Upper lobe of left lung (tissue), 6 donors: ENCODE measurements at places on chromosomes 4 and X.

DNA sequence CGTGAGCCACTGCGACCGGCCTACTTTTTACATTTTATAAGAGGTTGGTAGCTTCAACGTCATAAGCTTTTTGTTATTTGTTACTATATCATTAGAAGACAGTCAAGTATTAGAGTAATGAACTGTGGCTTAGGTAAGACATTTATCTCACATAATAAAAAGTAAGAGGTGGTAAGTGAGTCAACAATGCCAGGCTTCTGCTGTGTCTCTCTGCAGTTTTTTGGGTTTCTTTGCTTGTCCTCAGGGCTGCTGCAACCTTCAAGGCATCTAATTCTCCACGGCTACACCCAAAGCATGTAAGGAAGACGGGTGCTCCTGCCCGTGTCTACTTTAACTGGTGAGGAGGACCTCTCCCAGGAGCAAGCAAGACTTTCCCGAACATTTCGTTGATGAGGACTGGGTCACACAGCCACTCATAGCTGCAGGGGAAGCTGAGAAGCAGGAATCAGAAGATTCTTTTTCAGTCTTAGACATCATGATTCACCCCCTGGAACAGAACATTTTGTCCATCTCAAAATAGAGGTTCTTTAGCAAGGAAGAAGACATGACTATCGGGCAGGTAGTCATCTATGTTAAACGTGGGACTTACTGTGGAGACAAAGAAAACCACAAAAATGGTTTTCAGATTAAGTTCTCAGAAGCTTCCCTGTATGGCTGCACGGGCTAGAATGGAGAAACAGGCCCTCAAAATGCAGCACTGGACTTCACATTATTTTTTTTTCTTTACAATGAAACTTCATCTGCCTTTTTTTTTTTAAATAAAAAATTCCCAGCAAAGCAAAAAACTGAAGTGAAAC, 13.0 kb upstream of the RHOH start:
- DNase-seq: no peak

DNA sequence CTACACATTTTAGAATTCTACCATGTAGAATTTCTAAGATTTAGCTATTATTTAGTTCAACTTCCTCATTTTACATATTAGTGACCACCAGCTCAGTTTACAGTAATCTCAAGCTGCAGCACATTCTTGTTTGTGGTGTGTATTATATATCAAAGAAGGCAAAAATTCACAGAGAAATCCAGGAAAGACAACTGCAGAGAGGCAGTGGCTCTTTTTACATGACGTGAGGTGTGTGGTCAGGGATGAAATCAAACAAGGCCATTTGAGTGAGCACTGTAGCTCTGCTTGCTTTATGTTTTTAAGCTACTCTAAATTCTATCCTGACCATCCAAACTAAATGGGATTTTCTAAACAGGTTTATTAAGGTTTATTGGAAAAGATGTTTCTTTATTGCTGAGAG, 71.1 kb downstream of the COL25A1 start:
- DNase-seq: no peak

- DNase-seq: no peak
Observed at GRCh38 chr4:82360298-82361177, 13.3 kb downstream of the HNRNPD start.

GRCh38 chrX:104482757-104483156, 83.2 kb upstream of the IL1RAPL2 start:
- DNase-seq: no peak

GRCh38 chr4:108480881-108481280, 139.5 kb upstream of the RPL34 start:
- no peak for DNase-seq

DNA sequence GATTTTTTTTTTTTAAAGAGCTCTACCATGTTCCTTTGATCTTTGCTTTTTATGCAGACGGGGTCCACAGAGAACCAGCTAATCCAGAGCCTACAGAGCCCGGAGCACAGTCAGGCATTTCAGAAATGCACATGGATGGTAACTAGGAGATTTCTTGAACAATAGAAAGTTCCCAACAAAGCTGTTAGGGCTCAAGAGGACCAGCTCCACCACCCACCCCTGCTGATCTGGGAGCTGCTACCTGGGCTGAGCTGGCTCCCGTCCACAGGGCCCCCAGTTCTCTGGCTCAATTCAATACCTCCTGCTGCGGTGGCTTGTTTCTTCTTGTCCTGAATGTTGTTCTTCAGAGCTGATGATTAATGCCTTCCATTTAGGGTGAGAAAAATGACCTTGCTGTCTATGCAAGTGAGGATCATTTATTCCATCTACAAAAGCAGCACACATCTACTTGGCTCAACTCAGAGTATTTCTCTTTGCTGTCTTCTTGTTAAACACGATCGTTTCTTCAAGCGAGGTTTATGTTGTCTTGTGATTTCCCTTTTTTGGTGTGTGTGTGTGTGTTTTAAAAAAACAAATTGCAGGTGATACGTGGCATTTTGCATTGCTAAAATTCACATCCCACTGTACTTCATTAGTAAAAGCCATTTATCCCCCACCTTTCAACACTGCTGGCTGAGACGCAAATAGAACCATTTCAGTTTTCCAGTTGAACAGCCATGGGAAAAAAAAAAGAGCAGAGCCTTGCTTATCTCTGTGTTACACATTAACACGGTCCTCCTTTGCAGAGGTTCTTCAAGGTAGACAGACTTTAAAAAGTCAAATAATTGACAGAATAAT, 31.3 kb downstream of the IGFBP7 start:
- DNase-seq: no peak

GRCh38 chrX:10453945-10454344, 166.4 kb downstream of the MID1 start:
- DNase-seq: no peak

- no peak for DNase-seq
Observed at GRCh38 chrX:66635360-66635759, 3.5 kb downstream of the EDA2R start.

- DNase-seq: no peak
Observed at GRCh38 chr4:80931631-80932081, 98.9 kb upstream of the BMP3 start.

DNA sequence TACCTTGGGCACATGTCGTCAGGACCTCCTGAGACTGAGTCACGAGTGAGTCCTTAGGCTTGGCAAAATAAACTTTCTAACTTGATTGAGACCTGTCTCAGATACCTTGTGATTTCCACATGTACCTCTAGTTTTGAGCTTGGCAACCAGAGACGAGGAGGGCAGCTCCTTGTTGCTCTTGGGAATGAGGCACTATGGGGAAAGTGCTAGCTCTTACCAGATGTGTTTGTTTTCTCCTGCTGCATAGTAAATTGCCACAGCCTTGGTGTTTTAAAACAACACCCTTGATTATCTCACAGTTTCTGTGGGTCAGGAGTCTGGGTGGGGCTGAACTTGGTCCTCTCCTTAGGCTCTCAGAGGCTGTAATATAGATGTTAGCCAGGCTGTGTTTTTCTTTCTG, 59.1 kb upstream of the MAML3 start:
- DNase-seq: no peak

DNA sequence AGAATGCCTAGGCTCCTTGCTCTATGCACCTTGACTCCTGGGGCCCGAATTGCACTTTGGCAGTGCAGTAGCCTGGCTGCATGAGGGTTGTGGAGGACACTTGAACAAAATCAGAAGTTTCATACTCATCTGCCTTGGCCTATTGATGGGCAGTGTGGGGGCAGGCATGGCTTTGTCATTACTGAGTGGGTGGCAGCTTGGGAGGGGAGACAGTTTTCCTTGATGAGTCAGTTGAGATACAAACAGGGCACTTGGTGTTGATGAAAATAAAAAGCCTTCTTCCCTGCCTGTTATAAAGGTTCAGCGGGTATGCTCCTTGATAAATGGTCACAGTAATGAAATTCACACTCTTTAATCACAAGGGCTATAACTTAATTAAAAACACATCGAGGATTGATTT, 126.8 kb upstream of the MAMLD1 start:
- no peak for DNase-seq

GRCh38 chr4:42395595-42395994, 1.7 kb upstream of the SHISA3 start:
- DNase-seq: no peak

- no peak for DNase-seq
Observed at GRCh38 chr4:85815796-85816459, 341.0 kb downstream of the ARHGAP24 start.

- DNase-seq: no peak
Observed at GRCh38 chrX:20032201-20032600, 41.3 kb upstream of the BCLAF3 start.

- DNase-seq: no peak
Observed at GRCh38 chr4:7161721-7162214, 30.6 kb upstream of the SORCS2 start.

DNA sequence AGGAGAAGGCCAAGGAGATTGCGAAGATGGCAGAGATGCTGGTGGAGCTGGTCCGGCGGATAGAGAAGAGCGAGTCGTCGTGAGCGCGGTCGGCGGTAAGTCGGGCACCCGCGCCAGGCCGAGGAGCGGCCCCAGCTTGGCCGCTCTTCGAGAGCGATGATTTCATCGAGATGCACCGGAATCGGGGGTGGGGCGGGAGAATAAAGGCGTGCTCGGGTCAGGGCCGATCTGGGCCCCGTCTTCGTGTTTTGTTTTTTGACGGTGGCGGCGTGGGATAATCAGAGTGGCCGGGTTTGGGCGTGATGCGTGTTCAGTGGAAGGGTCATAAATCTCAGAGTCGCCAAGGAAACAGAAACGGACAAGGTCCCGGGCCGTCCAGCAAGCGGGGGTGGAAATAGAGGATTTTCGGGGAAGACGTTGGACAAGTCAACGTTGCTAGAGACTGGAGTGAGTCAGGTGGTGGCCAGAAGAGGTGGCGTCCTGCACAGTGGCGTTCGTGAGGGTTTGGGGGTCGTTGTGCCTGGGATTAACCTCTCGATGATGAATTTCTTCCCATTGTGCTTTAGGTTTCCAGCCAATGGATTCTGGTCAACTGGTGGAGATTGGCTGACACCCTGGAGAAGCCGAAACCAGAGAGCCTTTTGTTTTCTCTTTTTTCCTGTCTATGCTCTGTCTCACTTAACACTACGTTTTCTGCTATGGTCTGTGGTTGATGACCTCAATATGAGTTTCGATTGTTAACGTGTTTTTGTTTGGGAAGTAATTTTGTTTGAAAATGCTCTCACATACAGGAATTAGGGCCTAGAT, 882 bp downstream of the MRFAP1 start:
- no peak for DNase-seq

GRCh38 chrX:153411255-153411987, at the start of gene ZFP92:
ZFP92 (plus strand) TSS chrX:153411472; CDS start chrX:153418323, 6,851 bp downstream.
- DNase-seq: peak; percentile 36

DNA sequence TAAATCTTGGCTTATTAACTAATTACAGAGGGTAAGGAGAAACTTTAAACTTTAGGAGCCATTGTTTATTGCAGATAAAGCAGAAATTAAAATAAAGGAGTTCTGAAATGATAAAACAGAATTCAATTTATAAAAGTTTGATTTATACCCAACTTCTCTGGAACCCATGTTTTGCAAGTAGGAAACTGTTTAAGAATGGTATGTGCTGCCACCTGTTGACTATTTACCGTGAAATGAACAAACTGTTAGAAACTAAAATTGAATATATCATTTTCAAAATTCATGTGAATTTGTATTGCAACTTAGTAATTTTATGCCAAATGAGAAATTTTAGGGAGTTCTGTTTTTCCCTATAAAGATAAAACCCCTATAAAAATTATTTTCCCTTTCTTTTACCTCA, 11.0 kb upstream of the TBC1D8B start:
- no peak for DNase-seq

DNA sequence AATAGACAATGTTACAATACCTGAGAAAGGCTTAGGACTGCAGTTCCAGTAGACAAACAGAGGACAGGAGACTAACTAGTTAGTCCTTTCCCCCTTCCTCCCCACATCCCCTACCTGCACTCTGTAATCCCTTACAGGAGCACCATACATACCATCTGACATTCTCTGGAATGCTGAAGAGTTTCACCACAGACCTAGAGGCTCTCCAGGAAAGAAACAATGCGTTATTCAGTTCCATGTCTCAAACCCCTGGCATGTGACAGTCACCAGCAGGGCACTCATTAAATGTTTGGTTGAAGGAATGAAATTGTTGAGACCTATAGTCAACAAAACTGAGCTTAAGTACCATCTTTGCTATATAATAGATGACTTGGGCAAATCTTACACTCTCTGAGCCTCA, 100.2 kb upstream of the USP38 start:
- DNase-seq: no peak

- DNase-seq: no peak
Observed at GRCh38 chr4:108398316-108398715, 222.1 kb upstream of the RPL34 start.

DNA sequence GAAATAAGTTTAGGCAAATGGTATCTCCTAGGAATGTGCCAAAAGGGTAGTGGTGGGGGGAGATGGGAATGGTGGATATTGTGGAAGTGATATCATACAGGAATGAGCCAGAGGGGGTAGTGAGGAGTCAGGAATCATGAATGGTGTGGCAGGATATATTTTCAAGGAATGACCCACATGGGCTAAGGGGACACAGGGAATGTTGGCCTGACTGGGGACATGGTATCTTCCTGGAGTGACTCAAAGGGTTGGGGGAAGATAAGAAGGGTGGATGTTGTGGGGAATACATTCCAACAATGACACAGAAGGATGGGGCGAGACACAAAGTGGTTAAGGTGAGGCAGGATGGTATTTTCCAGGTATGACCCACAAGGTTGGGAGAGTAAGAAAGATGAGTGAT, 60.6 kb downstream of the MAOA start:
- no peak for DNase-seq

- DNase-seq: no peak
Observed at GRCh38 chrX:16826207-16826606, 39.9 kb downstream of the TXLNG start.

- no peak for DNase-seq
Observed at GRCh38 chrX:13051529-13052172, 7.2 kb upstream of the FAM9C start.

- DNase-seq: no peak
Observed at GRCh38 chr4:89009115-89009514, 47.9 kb downstream of the FAM13A start.

GRCh38 chr4:143287572-143287923, 49.1 kb upstream of the GAB1 start:
- no peak for DNase-seq

DNA sequence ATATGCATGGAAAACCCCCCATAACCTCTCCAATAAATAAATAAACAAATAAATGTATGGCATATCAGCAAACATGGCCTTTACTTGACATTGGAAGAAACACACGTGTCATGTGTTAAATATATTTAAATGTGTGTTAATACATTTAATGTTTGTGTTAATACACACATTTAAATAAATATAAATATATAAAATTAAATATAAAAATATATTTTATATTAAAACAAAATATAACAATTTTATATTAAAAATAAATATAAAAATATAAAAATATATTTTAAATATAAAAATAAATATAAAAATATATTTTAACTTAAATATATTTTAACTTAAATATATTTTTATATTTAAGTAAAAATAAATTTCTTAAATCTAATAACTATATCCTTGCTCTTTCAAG, 187.6 kb upstream of the CXXC4 start:
- DNase-seq: no peak

DNA sequence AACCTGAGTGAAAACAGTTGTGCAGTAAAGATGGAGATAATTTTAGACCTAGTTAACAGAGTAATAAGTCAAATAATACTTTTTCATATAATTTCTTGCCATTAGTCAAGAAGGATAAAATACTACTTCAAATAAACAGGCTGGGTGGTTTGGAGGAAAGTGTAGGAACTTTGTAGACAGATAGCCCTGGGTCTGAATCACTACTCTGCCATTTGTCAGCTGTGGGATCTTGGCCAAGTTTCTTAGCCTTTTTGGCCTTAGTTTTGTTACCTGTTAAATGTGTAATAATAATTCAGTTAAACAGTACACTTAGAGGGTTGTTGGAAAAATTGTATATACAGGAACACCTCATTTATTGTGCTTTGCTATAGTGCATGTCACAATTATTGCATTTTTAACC, 163.7 kb downstream of the NPNT start:
- DNase-seq: no peak

GRCh38 chr4:146222313-146222712, 8.0 kb downstream of the REELD1 start:
- DNase-seq: no peak
